DMS79 (cell line): ENCODE measurements at places on chromosomes 4 and X.

- DNase-seq: no peak
Measured at GRCh38 chr4:8343967-8344331, 74.4 kb downstream of the HTRA3 start.

DNA sequence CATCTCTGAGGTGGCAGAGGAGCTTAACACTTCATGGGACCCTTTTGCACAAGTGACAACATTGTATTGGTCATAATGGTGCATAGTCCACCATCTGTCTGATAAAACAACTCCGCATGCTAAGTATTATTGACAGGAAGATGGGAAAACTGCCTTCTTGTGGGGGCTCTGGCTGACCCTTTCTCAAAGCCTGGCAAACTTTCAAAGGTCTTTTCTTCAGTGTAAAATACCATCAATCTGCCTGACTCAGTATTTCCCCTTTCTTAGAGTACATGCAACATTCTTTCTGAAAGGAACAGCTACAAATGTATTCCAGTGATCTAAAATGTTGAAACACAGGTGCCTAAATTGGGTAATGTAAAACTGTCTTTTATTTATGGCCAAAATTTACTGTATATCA is 89.1 kb downstream of the NAA11 start:
- DNase-seq: no peak

- no peak for DNase-seq
Measured at GRCh38 chr4:54493862-54494261, 163.9 kb upstream of the KIT start.

DNA sequence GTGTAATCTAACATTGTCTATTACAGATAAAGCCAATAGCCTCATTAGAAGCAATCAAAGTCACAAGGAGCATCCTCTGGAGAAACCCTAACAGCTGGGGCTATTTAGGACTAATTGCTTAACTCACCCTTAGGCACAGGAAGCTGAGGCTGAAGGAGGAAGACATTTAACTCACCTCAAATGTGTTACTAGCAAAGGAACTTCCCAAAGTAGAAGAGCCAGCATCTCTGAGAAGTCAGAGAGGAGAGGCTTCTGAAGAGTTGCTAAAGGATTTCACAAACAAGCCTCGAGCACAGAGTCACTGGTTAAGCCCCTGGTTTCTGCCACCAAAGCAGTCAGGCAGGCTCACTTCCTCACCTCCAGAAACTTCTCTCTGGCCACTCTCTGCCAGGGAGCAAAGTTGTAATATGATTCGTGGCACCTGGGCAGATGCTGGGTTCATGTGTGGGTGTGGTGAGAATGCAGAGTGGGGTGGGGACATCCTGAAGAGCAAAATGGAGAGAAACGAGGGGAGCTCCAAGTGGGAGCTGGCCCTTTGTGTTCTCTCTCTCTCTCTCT is 201.3 kb downstream of the HS6ST2 start:
- no peak for DNase-seq

- no peak for DNase-seq
Measured at GRCh38 chrX:802846-803245, 172.3 kb downstream of the SHOX start.

DNA sequence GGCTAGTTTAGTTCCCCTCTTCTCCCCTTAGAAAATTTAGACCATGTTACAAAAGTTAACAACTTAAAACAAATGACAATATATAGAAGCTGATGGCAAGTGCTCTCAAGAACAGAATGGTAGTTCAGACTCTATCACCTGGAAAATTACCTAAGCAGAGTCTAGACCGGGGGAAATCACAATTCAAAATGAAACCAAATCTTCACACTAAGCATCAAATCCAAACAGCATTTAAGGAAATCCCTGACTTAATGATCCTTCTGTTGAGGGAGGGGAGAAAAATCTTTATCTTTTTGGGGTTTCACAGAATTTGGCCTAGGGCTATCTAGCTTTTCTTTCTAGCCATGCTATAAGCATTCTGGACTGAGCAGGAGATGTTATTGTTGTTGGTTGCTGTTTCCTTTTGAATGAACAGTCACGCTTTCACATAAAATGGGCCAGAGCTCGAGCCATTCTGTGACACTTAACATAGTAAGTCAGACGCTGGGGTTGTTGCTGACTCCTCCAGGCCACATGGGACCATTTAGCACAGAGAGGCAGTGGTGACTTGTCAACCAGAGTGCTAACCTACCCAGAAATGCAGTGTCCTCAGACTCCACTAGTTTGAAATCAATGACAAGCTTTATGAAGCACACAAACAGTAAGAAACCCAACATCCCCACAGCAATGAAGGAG is 16.0 kb upstream of the LSM6 start:
- DNase-seq: no peak

- no peak for DNase-seq
Measured at GRCh38 chr4:157895205-157895604, 277.6 kb downstream of the GASK1B start.

GRCh38 chr4:189046642-189047041 is 894.0 kb upstream of the FRG1 start:
- DNase-seq: no peak

GRCh38 chrX:134908356-134908755 is 82.4 kb upstream of the SMIM10 start:
- DNase-seq: no peak

GRCh38 chr4:95272797-95273196 is 276.0 kb downstream of the UNC5C start:
- DNase-seq: no peak

- no peak for DNase-seq
Measured at GRCh38 chr4:186161138-186161537, 30.2 kb upstream of the CYP4V2 start.

DNA sequence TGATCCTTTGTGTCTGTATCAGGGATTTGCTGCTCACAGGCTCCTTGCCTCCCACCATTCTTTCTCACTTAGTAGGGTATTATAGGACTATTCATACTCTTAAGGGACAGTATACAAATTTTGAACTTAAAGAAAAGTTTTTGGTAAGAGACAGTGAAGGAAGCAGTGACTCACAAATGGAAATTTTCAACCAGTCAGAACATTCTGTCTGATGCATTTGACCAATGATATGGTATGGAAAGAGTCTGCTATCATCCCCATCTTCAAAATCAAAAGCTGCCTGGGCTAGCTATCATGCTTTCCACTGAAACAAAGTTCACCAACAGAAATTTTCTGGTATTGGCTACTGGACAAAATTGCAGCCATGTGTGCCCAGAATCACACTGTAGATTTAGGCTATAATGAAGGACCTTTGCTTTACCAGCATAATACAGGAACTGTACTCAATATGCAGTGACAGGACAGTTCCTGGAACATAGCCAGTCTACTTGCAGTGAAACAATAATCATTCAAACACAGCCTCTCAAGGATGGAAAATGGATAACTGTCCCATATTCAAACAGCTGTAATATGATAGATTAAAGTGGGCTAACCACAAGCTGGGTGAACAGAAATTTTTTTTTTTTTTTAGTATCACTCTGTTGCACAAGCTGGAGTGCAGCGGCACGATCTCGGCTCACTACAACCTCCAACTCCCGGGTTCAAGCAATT is 109.0 kb upstream of the ACSL4 start:
- DNase-seq: no peak

DNA sequence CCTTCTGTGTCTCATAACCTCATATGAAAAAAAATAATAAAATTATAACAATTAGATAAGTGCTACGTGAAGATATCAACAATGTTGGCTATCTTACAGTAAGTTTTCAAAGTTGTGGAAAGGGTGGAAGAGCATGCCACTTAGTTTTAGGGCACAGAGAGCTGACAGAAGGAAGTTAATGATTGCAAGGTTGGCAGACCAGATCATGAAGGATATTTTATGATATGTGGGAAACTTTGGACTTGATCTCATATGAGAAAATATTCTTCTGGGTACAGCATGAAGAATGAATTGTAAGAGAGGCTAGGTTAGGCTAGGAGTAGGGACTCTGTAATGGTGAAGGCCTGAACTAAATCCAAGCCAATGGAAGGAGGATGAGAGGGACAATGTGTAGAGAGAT is 34.5 kb downstream of the MGAT4D start:
- DNase-seq: no peak

DNA sequence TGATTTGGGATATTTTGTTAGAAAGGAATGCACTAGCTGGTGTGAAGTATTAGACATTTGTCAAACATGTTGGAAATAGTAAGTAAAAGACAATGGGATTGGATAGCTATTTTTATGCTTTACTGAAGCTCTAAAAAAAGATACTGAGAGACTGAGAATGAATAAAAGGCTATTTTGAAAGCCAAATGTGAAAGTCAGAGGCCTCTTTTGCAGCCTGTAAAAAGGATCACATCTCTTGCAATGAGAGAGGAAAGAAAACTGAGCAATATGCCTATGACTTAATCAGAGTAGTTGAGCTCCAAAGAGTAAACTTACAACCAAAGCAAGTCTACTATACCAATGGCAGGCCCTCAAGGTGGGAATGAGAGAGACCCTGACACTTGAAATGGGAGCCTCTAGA is 212.6 kb upstream of the LCORL start:
- DNase-seq: no peak

DNA sequence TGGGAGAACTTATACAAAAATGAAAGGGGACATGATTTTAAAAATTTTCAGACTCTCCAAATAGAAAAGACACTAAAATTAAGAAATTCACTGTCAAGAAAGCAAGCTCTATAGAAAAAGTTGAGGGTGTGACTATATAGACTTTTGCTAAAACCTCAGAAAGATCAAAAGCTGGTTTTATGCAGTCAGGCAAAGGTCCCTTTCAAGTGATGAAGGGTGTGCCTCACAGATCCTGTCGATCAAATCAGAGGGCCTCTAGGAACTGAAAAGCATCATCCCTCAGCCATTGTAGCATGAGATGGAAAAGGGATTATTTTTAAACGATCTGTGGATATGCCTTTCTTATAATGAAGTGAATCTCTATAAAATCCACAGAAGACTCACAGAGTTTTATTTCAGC is 116.5 kb downstream of the FAM13A start:
- no peak for DNase-seq

GRCh38 chr4:107125496-107125895 is 89.4 kb upstream of the DKK2 start:
- DNase-seq: no peak

DNA sequence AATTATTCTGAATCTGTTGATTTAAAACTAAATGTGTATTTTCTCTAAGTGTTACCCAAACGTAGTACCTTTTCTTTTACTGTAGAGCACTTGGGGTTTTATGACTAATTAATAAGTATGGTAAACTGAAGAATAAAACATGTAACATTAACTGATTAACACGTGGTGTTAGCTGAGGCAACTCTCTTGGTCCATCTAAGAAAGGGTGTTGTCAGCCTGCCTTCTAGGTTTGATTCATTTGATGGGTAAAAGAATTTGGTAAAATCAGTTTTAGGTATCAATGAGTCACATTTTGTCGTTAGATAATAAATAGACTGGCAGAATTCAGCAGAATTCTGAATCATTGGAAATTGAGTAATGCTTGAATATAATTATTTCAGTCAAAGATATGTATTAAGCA is 99.7 kb downstream of the AFF1 start:
- no peak for DNase-seq

GRCh38 chr4:155552180-155552579 is 114.5 kb upstream of the GUCY1A1 start:
- no peak for DNase-seq

DNA sequence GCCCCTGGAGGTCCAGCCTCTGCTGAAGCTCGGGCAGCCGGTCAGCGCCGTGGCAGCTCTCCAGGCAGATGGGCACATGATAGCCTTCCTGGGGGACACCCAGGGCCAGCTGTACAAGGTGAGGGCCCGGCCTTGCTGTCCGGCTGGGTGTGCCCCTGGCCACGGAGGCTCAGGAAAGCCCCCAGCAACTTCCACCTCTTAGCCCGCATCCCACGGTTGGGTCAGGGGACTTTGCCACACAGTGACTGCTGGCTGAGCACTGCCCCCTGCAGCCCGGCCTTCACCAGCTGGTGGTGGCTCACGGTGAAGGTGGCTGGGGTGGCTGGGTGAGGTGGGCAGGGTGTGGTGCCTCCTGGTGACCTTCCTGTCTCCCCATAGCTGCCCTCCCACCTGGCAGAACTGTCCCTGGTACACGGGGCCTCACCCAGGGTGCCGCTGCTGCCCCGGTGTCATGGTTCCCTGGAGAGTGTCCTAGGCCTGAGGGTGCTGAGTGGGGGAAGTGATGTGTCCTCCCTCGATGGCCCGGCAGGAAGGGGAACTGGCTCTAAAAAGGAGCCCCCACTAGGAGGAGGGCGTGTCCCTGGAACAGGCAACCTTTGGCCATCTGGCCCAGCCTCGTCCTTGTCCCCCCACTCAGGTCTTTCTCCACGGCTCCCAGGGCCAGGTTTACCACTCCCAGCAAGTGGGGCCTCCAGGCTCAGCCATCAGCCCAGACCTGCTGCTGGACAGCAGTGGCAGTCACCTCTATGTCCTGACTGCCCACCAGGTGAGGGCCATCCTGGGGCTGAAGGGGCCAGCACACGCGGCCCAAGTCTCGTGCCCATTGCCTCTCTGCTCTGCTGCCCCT is 4.5 kb downstream of the PLXNB3 start:
- no peak for DNase-seq

- DNase-seq: peak; percentile 7
Measured at GRCh38 chrX:101383679-101384205, 2.2 kb downstream of the BTK start.

DNA sequence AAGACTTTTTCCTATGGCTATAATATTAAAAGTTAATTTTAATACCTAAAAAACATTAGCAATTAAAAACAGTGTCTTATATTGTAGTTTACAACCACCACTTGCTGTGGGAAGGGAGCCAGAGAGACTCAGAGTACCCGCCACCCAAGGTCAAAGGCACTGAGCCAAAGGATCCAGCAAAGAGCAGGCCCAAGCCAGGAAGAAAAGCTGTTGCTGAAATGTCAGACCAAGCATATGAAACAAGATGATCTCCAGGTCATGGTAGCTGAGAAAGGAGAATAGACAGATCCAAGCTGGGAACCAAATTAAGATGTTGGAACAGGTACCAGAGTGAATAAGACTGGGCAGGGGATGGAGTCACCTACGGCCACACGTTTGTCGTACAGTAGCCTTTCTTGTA is 18.8 kb upstream of the ATOH1 start:
- no peak for DNase-seq

GRCh38 chrX:78643096-78643495 is 16.0 kb downstream of the RTL3 start:
- DNase-seq: no peak

- no peak for DNase-seq
Measured at GRCh38 chrX:7927259-7928167, at the start of gene PNPLA4. PNPLA4 (minus strand) TSS chrX:7927413; CDS start chrX:7926119, 1,294 bp downstream.

- DNase-seq: no peak
Measured at GRCh38 chrX:102345916-102346315, 93.9 kb downstream of the NXF2B start.

GRCh38 chr4:150960818-150961217 is 54.3 kb downstream of the LRBA start:
- no peak for DNase-seq

- DNase-seq: peak; percentile 10
Measured at GRCh38 chr4:169315530-169316343, 45.0 kb upstream of the SH3RF1 start.

- no peak for DNase-seq
Measured at GRCh38 chrX:67587946-67588624, 44.3 kb downstream of the AR start.

DNA sequence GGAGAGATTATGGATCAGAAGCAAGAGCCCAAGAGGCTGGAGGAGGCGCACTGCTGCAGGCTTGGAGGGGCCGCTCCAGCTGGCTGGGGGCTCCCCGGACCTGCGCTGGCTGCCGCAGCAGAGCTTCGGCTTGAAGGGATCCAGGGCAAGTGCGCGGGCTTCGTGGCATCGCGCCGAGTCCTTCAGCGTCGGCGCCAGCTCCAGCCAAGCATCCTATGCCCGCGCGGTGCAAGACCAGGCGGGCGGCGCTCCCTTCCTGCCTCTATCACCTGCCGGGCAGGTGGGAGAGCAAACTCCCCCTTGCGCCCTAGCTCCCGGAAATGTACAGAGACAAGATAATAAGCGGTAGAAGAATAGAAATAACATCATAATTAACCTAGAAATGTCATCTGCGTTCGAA is 10.5 kb upstream of the UCP1 start:
- DNase-seq: no peak
